NCI-H187 (cell line): ENCODE measurements at places on chromosomes 6 and 20.

- no peak for DNase-seq
Observed at GRCh38 chr6:99282479-99283062, 66.9 kb downstream of the FAXC start.

DNA sequence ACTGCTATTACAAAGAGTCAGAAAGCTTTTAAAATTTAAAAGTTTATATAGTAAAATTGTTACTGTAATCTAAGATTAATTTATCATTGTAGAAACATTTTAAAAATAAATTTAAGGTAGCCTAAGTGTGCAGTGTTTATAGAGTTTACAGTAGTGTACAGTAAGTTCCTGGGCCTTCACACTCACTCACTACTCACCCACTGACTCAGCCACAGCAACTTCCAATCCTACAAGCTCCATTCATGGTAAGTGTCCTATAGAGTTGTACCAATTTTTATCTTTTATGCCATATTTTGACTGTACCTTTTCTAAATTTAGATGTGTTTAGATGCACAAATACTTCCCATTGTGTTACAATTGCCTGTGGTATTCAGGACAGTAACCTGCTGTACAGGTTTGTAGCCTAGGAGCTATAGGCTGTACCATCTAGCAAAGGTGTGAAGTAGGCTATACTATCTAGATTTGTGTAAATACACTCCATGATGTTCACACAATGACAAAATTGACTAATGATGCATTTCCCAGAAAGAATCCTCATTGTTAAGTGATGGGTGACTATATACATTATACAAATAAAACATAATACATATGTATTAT, 10.2 kb upstream of the TMEM170B start:
- DNase-seq: no peak

DNA sequence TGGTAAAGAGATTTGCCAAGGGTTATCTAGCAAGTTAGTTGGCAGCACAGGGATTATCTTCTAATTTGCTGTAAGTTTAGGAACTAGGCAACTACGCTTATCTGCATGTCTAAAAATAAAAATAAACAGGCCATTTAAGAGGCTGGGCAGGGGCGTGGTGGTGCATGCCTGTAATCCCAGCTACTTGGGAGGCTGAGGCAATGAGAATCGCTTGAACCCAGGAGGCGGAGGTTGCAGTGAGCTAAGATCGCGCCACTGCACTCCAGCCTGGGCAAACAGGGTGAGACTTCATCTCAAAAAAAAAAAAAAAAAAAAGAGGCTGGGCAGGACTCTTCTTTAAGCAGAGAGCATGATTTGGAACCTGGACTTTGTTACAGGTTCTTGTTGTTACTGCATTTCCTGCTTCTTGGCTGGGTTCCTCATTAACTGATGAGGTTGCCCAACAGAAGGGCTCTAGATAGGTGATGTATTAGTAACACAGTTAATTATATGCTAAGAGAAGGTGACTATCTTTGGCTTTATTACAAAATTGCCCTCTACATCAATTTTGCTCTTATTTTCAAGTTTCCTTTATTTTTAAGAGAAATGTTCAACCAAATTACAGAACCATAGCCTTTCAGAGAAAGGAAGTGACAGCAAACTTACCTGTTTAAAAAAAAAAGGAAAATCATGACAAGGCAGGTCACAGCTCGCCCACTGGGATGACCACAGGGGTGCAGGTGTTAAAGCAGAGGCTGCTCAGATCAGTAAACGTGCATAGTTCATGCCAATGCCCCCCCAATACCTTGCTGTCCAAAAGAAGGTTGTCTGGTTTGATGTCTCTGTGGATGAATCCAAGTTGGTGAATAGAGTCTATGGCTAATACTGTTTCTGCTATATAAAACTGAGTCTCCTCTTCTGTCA, 32.5 kb downstream of the STK38 start:
- no peak for DNase-seq

- DNase-seq: no peak
Observed at GRCh38 chr6:109471105-109471810, 11.8 kb downstream of the ZBTB24 start.

DNA sequence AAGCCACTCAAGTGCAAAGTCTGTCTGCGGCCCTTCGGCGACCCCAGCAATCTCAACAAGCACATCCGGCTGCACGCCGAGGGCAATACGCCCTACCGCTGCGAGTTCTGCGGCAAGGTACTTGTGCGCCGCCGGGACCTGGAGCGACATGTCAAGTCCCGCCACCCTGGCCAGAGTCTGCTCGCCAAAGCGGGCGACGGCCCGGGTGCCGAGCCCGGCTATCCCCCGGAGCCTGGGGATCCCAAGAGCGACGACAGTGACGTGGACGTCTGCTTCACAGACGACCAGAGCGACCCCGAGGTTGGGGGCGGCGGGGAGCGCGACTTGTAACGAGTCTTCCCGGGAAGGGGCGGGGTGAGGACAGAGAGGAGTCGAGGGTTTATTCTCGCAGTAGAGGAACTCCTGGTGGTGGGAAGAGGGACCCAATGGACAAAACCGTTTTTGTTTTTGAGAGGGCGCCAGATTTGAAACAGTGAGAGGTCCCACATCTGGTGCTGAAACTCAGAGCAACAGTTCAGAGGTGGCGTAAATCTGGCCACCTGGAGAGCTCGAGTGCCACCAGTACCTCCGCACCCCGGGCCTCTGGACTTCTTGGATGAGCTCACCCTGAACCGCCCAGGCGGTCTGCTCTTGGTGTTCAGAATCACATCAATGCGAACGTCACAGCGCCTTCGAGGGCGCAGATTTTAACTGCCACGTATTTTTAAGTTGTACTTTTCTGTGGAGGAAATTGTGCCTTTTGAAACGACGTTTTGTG, 8.0 kb downstream of the PRDM13 start:
- peak; percentile 28 for DNase-seq
